ENCODE measurements at places on chromosomes 6 and 20. TPM values are rescaled to one million over a fixed set of nuclear protein-coding genes. Genes with fewer than 3 reads are reported as not detected.

CD109 gene
- 44.8 TPM for total RNA-seq

DLL1 gene
- 1.3 TPM for total RNA-seq

PLN gene
- total RNA-seq: 0.11 TPM

DYNLT2 gene
- 1.5 TPM for total RNA-seq

TINAG gene
- total RNA-seq: not detected

ZNF343 gene
- total RNA-seq: 12.7 TPM

KCNS1 gene
- total RNA-seq: 1.00 TPM

UCKL1 gene
- total RNA-seq: 22.4 TPM

CNBD2 gene
- 3.2 TPM for total RNA-seq

STX11 gene
- 0.77 TPM for total RNA-seq

OSBPL2 gene
- total RNA-seq: 23.0 TPM

RBM24 gene
- total RNA-seq: 7.0 TPM

PPP1R16B gene
- total RNA-seq: 5.3 TPM

EYA2 gene
- total RNA-seq: 1.6 TPM

STK4 gene
- total RNA-seq: 55.5 TPM

GLP1R gene
- total RNA-seq: not detected

MCHR2 gene
- not detected for total RNA-seq

PERP gene
- total RNA-seq: 22.5 TPM

TENT5A gene
- total RNA-seq: 56.0 TPM

GJA10 gene
- total RNA-seq: not detected

HAO1 gene
- not detected for total RNA-seq

RSPO3 gene
- total RNA-seq: 2.6 TPM

F13A1 gene
- under 0.01 TPM for total RNA-seq

MRPS26 gene
- total RNA-seq: 41.9 TPM

C20orf202 gene
- 0.12 TPM for total RNA-seq

METTL24 gene
- total RNA-seq: 0.50 TPM

OPN5 gene
- not detected for total RNA-seq

SFTA2 gene
- total RNA-seq: not detected

CCN6 gene
- not detected for total RNA-seq

HLA-DMA gene
- total RNA-seq: 1.1 TPM

WFDC11 gene
- not detected for total RNA-seq

PPIL1 gene
- total RNA-seq: 34.7 TPM

PHACTR1 gene
- total RNA-seq: 1.4 TPM

OOEP gene
- total RNA-seq: not detected

THBS2 gene
- total RNA-seq: 425 TPM

DNAH8 gene
- total RNA-seq: 0.12 TPM

RREB1 gene
- 19.6 TPM for total RNA-seq

NT5E gene
- 527 TPM for total RNA-seq

MCCD1 gene
- total RNA-seq: not detected

CDC5L gene
- total RNA-seq: 25.7 TPM

IL22RA2 gene
- not detected for total RNA-seq

GSTA3 gene
- total RNA-seq: not detected

ULBP3 gene
- 9.9 TPM for total RNA-seq

TPMT gene
- 27.4 TPM for total RNA-seq

HSF2 gene
- total RNA-seq: 44.5 TPM

PLA2G7 gene
- total RNA-seq: not detected

TRIM40 gene
- not detected for total RNA-seq

HDGFL1 gene
- not detected for total RNA-seq

OSTM1 gene
- total RNA-seq: 56.1 TPM

TRERF1 gene
- total RNA-seq: 7.2 TPM

LY86 gene
- not detected for total RNA-seq

RNF182 gene
- 1.8 TPM for total RNA-seq

PCNA gene
- total RNA-seq: 268 TPM
